Naive B cell (primary cell): ENCODE measurements at places on chromosomes 3 and 15.

- DNase-seq: no peak
Observed at GRCh38 chr3:3578718-3579117, 220.5 kb upstream of the LRRN1 start.

DNA sequence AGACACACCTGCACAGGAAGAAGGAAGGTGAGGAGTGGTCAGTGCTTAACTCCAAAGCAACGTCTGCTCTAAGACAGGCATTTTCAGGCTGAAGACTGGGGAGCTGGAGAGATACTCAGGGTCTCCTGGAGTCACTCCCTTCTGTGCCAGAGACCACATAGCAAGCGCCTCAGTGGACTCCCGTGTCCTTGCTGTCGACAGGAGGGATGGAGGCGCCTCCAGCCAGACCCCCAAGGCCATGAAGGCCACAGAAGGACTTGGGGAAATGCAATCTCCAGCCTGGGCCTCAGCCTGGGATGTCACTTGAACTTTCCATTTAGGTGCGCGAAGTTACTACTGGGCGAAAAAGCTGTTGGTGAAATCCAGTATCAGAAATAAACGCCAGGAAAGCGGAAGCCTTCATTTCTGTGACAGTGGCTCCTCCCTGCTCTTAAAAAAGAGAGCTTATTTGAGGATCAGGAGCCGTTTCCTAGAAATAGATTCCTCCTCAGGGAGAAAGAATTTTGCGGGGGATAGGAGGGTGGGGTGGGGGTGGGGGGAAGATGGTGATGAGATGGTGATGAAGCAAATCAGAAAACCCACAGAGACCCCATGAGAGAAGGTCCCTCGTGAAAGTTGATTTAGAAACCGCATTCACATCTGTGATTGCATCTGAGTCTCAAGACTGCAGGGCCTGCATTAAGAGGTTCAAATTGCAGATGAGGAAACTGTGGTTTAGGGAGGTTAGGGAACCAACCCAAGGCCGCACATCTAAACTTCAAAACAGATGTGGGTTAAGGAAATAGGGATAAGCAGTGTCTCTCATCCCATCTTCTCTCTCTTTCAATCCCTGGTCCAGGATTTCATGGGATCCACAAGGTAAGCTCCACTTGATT is 78.8 kb downstream of the ATP2B2 start:
- DNase-seq: no peak

DNA sequence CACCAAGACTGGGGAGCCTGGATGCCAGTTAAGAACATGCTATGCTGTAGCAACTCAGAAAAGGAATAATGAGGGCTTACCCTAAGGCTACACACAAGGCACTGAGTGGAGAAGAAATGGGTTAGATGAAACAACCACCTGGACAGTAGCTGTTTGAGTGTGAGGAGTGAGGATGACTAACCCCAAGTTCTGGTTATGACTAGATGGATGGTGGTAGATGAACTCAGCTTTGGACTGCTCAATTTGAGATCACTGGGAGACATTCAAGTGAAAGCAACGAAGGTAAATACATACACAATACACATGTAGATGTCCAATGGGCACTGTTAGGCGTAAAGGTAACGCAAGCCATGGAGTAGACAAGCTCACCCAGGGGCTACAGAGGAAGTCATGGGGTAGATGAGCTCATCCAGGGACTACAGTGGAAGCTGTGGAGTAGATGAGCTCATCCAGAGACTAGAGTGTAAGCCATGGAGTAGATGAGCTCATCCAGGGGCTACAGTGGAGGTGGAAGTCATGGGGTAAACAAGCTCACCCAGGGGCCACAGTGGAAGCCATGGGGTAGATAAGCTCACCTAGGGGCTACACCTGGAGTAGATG is 98.3 kb downstream of the ANO10 start:
- no peak for DNase-seq

DNA sequence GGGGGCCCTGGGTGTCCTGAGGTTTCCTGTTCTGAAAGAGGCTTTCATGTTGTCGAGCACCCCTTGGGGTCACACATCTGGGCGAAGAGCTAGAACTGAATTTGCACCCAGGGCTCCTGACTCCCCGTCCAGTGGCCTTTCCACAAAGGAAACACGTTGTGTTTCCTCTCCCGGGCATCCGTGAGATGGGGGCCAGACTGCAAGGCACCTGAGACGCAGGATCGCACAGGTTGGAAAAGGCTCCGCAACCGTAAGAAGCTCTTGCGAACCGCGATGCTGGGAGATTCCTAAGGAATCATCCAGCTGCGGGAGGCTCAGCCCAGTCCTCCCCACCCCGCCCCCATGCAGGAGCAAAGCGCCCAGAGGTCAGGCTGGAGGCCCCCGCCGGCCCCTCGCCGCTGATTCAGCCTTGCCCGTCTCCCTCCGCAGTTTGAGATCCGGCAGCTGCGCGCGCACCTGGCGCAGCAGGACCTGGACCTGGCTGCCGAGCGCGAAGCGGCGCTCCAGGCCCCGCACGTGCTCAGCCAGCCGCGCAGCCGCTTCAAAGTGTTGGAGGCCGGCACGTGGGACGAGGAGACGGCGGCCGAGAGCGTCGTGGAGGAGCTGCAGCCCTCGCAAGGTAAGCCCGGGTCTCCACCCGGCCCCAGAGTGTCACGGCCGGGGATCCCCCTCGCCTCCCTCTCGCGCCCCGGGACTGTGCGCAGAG is 119.6 kb downstream of the ETFA start:
- DNase-seq: no peak

GRCh38 chr15:75750261-75751050 is 37.8 kb upstream of the CSPG4 start:
- DNase-seq: no peak

DNA sequence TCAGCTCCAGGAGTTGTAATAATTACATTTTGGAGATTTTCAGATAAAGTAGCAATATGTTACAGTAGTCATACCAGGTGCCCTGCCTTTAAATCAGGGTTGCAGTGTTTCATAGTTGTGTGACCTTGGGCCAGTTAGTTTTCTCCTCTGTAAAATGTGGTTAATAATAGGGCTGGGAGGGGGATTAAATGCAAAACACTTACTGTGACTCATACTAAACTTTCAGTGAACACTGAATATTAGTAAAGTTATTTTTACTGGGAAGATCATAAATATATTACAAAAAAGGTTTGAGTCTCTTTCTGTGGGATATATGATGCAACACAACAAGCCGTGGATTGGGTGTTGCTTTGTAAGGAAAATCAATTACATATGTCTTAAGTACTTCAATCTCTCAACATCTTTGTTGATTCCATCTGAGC is 1.1 kb upstream of the EBLN2 start:
- no peak for DNase-seq

- no peak for DNase-seq
Observed at GRCh38 chr3:153442386-153442785, 280.4 kb downstream of the RAP2B start.

GRCh38 chr3:4385201-4385600 is 81.9 kb downstream of the SUMF1 start:
- no peak for DNase-seq

DNA sequence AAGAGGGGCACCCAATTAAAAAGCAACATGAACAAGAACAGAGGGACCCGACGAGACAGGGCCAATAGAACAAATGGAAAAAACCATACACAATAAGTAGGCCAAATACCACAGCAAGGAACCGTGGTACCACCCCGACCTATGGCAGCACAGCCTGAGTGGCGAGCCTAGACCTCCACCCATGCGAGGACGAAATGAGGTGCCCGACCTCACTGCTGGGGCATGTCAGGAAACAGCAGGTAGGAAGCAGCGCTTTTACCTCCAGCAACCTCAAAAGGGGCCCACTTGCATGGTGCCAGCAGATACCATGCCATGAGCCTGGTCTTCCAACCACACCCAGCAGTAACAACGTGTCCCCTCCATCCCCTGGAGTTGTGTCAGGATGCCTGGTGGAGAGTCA is 77.9 kb downstream of the PCSK6 start:
- DNase-seq: no peak

GRCh38 chr3:184745526-184745925 is 33.7 kb upstream of the MAGEF1 start:
- no peak for DNase-seq

- DNase-seq: peak; percentile 23
Observed at GRCh38 chr3:177597311-177598096, 400.2 kb upstream of the TBL1XR1 start.

- peak; percentile 6 for DNase-seq
Observed at GRCh38 chr3:160486459-160486869, 36.9 kb upstream of the TRIM59 start.

DNA sequence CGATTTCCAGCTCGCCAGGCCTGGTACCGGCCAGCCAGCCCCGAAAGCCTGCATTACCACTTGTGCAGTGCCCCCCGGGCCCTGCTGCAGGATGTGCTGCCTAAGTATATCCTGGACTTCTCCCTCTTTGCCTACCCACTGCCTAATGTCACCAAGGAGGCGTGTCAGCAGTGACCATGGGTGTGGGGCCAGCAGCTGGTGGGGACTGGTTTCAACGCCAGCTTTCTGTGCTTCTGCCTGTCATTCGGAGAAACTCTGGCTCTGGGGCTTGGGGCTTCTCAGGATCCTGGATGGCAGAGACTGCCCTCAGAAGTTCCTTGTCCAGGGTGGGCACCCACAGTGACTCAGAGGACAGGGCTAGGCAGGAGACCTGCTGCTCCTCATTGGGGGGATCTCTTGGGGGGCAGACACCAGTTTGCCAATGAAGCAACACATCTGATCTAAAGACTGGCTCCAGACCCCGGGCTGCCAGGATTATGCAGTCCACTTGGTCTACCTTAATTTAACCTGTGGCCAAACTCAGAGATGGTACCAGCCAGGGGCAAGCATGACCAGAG is 1.5 kb downstream of the CHST14 start:
- DNase-seq: no peak

GRCh38 chr15:60886680-60887079 is 342.4 kb downstream of the RORA start:
- DNase-seq: no peak

- DNase-seq: no peak
Observed at GRCh38 chr3:126773167-126773566, 69.1 kb downstream of the CHCHD6 start.

DNA sequence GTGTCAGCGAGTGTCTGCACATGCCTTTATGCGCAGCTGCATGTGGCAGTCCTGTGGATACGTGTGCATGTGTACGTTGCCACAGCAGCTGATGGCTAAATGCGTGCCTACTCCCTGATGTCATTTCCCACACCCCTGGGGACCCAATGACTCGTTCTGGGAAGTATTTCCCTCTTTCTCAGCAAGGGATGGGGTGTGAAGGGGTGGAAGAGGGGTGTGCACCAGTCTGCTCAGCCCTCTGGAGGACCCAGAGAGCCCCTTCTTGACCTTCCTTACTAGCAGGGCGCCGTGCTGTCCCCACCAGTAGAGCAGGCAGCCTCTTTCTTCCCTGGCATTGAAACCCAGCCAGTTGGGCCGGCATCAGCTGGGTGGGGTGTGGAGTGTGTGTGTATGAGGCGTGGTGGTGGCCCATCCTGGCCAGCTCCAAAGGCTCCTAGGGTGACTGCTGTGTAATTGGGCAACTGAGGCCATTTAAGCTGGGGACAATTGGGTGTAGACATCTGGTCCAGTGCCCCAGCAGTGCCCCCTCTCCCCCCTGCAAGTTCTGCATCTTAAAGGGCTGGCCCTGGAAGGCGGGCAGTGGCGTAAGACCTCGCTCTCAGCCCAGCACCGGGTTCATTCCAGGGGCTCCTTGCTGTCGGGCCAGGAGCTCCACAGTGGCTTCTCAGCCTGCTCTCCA is 19.2 kb downstream of the SNX33 start:
- no peak for DNase-seq

GRCh38 chr15:72281713-72282112 is 9.4 kb upstream of the PARP6 start:
- no peak for DNase-seq

DNA sequence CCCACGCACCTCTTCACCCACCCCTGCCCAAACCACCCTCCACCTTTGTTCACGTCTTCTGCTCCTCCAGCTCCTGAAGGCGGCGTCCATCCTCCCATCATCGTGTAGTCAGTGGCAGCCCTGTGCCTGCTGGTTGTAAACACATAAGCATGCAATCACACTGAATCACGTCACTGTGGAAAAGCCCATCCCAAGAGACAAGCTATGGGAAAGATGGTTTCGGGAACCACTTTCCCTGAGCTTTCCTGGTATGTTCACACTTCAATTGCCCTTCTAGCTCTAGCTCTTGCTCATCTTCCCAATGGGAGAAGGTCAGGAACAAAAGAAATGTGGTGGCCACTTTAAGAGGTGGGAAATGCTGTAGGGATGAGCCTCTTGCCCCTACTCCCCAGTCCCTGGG is 14.4 kb upstream of the GOLGA8J start:
- no peak for DNase-seq
